ENCODE measurements at places on chromosomes 2 and 18. TPM values are rescaled to one million over a fixed set of nuclear protein-coding genes. Genes with fewer than 3 reads are reported as not detected.

- peak; percentile 68 for DNase-seq
These were observed 80.5 kb downstream of the RDH14 start for GRCh38 chr2:18479947-18480369.

Gene CBLN2
- 0.39 TPM for total RNA-seq

Gene MRPL53
- total RNA-seq, result 116 TPM

DNA sequence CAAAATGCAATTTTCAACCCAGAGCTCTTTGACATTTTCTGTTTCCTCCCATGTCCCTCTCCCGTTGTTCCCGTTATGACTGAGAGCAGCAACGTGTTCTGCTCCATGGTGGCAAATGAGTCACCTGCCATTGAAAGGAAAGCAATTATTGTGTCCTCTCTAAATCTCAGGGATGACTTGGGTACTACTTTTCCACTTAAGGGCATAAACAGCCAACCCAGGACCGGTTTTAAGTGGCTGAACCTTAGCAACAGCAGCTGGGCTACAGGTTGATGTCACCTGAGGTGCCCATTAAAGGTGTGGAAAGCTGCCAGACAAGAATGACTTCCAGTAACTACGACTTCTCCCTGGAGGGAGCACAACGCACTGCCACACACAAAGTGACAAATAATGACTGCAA is 236.8 kb downstream of the NCKAP5 start:
- DNase-seq, result no peak

Gene CAVIN2
- total RNA-seq, result 125 TPM
